ENCODE measurements at places on chromosomes 7 and 10.

DNA sequence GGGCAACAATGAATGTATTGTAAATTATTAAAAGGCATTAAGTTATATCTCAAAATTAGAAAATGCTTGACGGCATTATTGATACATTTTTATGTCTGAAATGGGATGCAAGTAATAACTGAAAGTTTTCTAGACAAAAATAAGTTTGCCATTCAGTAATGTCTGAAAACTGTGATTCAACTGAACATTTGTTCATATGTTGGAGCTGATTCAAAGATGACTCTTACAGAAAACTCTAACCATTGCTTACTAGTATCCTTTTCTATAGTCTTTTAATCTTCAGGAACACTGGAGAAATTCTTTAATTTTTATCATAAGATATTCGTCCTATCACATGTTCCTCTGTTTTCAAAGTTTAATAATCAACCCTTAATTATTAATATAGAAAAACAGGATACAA lies 71.1 kb upstream of the TFEC start:
- no peak for DNase-seq

DNA sequence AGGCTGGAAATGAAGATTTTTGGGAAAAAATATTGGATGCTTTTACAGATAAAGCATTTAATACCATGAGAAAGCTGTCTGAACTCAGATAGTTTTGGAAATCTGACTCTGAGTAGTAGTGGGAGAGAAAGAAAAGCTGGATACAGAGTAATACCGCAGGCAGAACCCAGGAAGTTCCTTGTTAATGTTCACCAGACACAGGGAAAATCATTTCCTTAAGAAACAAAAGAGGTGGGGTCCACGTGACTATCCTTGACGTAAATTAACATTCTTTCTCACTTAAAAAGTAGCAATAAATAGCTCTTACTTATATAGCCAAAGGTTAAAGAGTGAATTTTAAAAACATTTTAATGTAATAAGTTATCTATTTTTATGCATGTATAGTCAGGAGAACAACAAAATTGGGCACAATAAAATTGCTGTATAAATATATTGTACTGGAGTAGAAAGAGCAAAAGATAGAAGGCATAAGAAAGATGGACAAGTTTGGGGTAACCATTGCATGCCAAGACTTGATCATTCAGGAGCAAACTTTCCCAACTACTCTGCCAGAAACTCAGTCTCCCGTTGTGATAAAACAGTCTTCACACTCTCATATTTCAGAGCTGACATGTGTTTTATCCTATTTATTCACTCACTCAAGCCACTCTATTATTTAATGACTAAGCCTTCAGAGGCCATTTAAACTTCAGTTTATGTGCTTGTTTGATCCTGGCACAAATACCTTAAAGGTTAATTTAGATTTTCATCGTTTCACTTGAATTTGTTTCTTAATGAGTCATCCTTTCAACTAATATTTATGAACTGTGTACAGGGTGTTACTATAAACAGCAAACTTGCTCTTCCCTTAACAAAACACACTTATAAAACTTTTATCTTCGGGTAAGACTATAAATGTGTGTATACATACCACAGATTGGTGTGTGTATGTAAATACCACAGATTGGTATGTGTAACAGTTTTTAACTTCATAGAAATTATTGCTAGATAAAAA lies 143.1 kb downstream of the GNAI1 start:
- DNase-seq, result peak; percentile 86

- no peak for DNase-seq
These were observed 84.4 kb downstream of the LRRC4 start for GRCh38 chr7:127946847-127947246.

- no peak for DNase-seq
These were observed 377.4 kb downstream of the GALNT17 start for GRCh38 chr7:71509381-71509780.

GRCh38 chr10:1327759-1328158 lies 271.6 kb downstream of the WDR37 start:
- DNase-seq, result no peak

DNA sequence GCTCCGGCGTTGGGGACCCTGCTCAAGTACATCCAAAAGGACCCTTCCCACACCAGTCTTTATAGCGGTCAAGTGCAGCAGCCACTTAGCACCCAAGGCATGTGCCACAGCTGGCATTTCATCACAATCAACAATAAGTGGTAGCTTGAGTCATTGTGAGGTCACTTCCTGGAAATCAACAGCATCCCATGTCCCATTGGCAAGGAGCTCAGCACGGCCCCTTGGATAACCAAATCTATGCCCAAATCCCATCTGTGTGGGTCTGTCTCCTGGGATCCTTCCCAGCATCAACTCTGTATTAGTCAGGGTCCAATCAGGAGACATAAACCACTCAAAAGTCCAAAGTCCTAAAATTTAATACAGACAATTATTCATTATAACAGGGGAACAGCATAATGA lies 27.1 kb downstream of the MDH2 start:
- DNase-seq, result no peak

DNA sequence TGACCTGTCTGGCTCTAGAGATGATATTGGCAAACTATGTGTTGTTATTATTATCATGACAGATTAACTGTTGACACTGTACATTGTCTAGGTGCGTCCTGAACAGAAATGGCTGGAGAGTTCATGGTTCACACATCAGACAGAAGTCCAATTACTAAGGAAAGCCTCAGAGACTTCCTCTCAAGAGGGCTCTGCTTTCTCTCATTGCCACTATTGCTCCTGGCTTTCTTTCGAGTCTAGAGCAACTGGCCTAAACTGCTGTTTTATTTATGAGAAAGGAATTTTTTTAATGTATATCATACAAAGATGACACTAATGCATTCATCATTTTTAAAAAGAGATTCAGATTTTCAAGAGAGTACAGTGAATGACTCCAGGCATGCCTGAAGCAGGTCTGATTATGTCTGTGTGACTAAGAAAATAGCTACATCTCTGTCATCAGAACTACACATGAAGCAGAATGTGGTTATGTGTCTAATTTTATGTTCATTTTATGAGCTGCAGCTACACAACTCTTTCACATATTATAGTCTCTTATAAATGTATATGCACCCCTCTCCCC lies 30.4 kb downstream of the NRCAM start:
- DNase-seq, result no peak

Measured in SK-MEL-5 (cell line).